Substantia nigra (tissue), 51 donors: ENCODE measurements at places on chromosomes 12 and 14.

DNA sequence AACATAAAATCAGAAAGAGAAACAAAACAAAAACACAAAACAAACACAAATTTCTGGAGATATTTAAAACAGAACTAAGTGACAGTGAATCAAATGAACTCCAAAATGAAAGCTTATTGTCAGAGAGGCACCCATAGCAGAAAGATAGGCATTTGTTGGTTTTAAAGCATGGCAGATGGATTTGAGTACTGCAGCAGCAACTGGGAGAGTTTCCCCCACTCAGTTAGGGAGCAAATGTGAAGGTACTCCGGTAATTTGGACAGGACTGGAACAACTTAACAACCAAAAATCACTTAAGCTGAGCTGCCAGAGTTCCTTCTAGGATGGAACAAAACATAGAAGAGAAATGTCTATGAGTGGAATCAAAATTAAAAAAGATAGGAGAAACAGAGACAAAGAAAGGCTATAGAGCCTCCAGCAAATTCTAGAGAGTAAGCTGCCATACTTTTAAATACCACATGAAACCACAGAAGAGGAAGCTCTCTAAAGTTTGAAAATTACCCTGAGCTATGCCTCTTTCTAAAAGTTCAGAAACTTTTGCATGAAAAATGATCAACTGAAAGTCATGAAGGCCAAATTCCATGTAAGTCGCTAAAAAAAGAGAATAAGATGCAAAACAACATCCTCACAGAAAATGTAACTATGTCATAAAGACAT is 1248.3 kb upstream of the USP15 start:
- no peak for DNase-seq

- DNase-seq, result no peak
These were observed 4.4 kb upstream of the EIF5 start for GRCh38 chr14:103329401-103330347.

DNA sequence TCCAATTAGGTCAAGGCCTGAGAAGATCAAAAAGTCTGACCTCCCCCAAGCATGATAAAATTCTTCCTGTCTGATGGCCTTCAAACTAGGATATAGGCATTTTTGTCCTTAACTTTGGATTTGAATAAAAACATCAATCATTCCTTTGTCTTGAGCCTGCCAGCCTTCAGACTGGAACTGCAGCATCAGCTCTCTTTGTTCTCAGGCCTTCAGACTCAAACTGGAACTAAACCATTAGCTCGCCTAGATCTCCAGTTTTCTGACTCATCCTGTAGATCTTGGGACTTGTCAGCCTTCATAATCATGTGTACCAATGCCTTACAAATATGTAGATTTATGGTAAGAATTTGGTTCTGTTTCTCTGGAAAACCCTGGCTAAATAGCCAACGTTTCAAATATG is 721.7 kb downstream of the GALC start:
- DNase-seq, result no peak

- no peak for DNase-seq
These were observed 42.3 kb downstream of the ARMH4 start for GRCh38 chr14:58109744-58110143.

- no peak for DNase-seq
These were observed 1.7 kb downstream of the ZBTB39 start for GRCh38 chr12:57004651-57005050.

GRCh38 chr12:64713376-64713775 is 45.8 kb downstream of the GNS start:
- DNase-seq, result no peak

- DNase-seq, result no peak
These were observed 31.1 kb downstream of the AK7 start for GRCh38 chr14:96422992-96423391.
